ENCODE measurements at places on chromosomes 12 and 14.

GRCh38 chr12:52767427-52767826 is 9.7 kb downstream of the KRT76 start:
- no peak for DNase-seq

DNA sequence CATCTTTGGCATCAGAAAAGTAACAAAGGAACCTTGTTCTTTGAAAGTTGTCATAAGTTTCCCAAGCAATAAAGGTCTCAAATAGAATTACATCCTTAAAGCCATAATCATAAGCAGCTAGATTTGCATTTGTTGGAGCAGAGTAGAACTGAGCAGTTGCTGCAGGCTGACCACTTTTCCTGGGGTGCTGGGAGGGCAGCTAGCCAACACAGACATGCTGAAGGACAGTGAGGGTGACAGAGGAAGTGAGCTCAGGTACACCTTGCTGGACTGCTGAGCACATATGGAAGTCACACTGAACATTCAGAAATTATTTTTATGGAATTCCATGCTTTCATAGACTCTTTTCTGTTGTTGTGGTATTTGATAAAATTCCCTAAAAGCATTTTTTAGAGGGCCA is 66.2 kb downstream of the MARK3 start:
- no peak for DNase-seq

GRCh38 chr14:99568567-99569560 is 35.1 kb downstream of the CCDC85C start:
- no peak for DNase-seq

GRCh38 chr12:118326991-118327390 is 45.7 kb downstream of the TAOK3 start:
- DNase-seq, result no peak

GRCh38 chr12:94318181-94318580 is 141.5 kb downstream of the CEP83 start:
- peak; percentile 69 for DNase-seq

DNA sequence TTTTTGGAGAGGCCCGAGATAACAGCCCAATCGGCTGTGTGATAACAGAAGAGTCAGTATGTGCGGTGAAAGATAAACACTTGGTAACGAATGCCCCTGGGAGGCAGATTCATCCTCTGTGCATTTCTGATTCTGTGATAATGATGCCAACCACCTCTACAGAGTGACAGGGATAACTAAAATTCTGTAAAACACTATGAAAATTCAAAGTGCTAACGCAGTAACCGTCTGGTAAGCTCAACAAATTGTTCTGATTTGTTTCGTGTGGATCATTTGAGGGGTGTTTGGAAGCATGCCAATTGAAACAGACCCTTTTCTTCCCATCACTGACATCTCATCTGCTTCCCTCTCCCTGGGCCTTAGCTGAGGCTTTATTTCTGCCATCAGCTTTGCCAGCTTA is 76.3 kb downstream of the ESR2 start:
- DNase-seq, result no peak

DNA sequence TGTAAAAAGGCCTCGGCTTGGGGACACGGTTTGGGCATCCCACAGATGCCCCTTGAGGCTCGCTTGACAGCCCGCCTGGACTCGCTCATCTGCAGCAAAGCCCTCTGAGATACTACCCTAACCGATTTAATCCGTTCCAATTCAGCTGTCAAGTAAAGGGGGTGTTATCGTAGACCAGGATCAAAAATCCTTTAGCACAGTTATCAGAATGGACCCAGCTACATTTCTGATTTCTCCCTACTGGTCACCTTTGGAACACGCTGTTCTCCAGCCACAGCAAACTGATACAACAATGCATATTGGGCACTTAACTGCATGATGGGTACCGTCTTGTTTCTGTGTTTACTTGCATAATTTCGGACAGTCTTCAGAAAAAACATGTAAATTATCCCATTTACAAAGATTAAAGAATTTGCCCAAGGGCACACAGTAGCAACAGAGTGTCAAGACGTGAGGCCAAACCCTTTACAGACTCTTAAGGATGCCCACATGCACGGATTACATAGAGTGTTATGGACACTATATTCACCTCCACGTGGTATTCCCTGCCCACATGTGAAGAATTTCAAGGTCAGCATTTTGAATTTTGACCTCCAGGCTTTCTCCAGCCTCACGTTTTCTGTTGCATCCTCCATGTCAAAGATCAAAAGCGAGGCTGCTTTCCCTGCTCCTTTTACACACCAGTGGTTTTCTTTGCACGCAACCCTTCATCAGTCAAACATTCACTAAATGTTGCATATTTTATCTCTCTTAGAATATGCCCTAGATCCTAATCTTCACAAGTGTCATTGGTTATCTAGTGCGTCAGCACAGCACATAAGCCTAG is 3.2 kb upstream of the DUSP6 start:
- DNase-seq, result no peak

DNA sequence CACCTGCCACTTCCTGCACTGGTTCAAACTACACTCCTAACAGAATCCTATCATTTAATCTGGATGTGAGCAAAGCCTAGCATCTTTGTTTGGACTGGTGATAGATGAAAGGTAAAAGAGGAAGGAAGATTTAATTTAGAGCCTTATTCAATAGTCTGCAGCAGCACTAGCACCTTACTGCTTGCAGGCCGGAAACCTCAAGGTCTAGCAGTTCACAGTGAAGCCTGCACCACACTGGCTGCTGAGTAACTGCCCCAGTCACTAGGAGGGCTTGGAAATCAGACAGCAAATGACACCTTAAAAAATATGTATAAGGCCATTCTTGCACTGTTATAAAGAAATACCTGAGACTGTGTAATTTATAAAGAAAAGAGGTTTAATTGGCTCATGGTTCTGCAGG is 358.0 kb downstream of the DAD1 start:
- no peak for DNase-seq

DNA sequence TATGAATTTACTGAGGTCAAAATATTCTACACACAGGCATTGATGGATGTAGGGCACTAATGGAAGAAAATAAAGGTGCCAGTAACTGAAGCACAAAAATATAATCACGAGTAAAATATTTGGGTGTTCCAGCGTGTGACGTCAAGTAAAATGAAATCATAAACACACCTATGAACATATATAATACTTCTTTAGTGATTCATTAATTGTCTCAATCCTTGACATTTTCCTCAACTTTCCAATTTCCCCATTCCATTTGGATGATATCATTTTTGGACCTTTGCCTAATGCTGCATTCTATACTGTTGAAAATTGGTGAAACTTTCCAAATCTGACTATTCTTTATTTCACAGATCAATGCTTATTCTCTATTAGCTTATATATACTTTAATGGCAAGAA is 649.3 kb downstream of the GALC start:
- DNase-seq, result no peak

- DNase-seq, result no peak
Observed at GRCh38 chr12:109753054-109753401, 39.4 kb downstream of the FAM222A start.

DNA sequence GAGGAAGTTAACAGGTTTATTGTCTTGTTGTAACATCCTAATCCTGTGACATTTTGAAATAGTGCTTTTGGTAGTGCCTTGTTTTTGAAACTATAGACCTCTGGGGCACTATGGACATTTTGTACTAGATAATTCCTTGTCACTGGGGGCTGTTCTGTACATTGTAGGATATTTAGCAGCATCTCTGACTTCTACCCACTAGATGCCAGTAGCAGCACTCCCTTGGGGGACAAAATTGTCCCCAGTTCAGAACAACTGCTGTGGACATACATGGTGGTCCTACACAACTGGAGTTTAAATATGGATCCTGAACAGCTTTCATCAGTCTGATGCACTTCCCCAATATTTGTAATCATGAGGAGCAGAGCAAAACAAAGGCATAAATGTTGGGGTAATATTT is 264.7 kb downstream of the RAD51B start:
- no peak for DNase-seq

DNA sequence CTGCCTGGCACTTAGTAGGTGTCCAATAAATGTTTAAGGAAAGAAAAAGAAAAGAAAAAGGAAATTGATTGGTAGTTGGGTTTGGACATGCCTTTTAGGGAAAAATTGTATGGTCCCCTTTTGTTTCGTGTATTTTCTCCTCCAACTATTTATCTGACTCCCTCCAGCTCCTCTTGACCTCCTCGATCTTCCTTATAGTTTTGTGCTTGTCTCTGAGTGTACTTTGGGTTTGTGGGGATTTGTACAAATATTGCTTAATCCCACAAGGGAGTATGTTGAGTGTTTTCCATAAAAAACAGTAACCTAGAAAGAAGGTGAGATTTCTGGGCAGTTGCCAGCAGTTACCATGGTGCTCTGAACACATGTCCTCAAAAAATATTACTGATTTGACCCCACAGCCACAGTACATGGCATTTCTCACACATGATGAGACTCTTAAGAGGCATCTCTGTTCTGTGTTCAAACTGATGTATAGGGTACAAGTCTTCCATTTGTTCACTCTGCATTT is 15.7 kb downstream of the PLEKHG7 start:
- no peak for DNase-seq

GRCh38 chr12:78293059-78293686 is 462.5 kb downstream of the NAV3 start:
- DNase-seq, result no peak

- peak; percentile 83 for DNase-seq
Observed at GRCh38 chr14:77347751-77348150, 26.9 kb downstream of the GSTZ1 start.

DNA sequence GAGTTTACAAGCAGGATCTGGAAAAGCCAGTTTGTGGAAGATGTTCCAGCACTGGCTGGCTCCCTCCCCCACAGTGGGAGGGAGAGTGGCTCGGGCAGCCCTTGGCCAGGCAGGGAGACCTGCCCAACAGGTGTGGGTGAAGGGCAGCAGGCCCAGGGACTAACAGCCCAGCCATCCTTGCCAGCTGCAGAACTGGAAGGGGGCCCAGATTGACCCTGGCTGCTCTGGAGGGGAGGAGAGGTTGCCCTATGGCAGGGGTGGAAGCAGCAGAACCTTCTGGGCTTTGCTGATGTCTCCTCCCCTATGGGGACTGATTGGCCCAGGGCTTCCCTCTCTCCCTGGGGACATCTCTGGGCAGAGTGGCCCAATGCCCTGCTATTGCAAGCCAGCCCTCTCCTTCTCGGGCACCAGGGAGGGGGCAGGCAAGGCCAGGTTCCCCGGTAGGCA is 20.5 kb downstream of the IRF2BPL start:
- no peak for DNase-seq

DNA sequence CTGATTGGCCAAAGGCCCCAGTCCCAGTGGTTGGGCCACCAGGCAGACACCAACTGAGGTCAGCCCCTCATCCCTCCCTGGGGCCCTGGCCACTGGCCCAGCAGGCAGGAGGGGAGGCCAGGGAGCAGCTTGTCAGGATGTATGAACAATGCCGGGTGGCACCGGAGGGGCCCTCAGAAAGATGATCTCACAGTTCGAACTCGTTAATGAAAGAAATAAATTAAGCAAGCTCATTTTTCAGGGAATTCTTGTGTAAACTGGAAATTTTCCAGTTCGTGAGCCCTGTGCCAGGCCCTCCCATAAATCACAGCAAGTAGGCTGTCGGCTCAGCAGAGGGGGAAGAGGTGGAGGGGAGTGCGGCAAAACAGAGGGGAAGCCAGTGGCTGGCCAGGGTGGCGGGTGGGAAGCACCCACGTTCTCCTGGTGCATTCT is 177.0 kb upstream of the VASH1 start:
- no peak for DNase-seq

- DNase-seq, result peak; percentile 36
Observed at GRCh38 chr12:132178316-132178715, 34.1 kb downstream of the NOC4L start.

- no peak for DNase-seq
Observed at GRCh38 chr14:59483363-59483762, 845 bp downstream of the L3HYPDH start.

DNA sequence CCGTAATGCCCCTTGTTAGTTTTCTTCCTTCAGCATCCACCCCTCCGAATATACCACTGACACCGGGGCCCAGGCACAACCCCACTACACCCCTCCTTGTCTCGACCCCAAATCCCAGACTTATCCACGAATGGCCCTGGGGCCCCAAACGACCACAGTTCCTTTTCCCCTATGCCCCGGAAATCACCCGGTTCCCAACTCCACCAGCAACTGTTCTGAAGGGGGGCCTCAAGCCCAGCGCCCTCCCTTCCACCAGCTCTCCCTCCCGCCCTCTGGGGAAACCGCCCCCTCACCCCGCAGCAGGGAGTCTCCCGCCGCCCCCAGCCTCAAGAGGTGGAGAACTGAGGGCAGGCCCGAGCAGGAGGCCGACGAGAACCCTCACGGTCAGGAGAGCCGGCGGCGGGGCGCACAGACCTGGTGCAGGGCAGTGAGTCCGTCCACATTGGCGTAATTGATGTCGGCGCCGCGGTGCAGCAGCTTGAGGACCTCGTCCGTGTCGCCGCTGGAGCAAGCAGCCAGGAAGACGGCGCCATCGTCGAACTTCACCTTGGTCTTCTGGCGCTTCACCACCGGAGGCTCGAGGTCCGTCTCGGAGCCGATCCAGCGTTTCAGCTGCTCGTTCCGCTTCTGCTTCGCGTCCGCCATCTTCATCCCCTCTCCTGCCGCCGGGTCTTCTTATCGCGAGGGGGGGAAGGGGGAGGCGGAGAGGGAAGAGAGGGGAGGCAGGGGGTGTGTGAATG is 446 bp downstream of the PPP1R12A start:
- peak; percentile 33 for DNase-seq

DNA sequence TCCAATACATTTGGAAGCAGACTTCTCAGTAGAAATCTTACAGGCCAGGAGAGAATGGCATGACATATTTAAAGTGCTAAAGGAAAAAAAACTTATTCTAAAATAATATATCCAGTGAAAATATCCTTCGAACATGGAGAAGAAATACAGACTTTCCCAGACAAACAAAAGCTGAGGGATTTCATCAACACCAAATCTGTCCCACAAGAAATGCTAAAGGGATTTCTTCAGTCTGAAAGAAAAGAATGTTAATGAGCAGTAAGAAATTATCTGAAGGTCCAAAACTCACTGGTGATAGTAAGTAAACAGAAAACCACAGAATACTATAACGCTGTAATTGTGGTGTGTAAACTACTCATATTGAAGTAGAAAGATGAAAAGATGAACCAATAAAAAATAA is 103.9 kb downstream of the INSM2 start:
- no peak for DNase-seq

DNA sequence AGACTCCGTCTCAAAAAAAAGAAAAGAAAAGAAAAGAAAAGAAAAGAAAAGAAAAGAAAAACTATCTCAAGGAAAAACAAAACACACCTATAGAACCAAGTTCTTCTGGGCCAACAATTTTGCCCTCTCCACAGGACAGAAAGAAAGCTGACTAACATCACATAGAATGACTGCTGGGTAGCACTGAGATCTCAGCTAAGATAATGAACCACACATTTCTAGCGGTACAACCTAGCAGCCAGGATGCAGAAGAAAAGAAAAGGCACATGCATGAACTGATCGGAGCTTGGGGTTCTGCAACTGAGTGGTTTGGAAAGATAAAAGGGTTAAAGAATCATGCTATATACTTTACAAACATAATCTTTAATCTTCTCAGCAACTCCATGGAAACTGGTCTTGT is 19.5 kb downstream of the TMED10 start:
- DNase-seq, result no peak

- no peak for DNase-seq
Observed at GRCh38 chr14:90109858-90110257, 48.1 kb downstream of the KCNK13 start.

GRCh38 chr12:109840305-109841074 is 7.3 kb upstream of the TRPV4 start:
- DNase-seq, result no peak
